CD4-positive, alpha-beta T cell treated with Interleukin-15 for 1 hour (primary cell): ENCODE measurements at places on chromosomes 11 and 22.
A peak's percentile ranks its signal among the peaks of the same experiment; 100 is the strongest.

- no peak for DNase-seq
These were observed 147.5 kb downstream of the PARVA start for GRCh38 chr11:12524865-12525264.

GRCh38 chr11:128727796-128728431, 34.0 kb downstream of the FLI1 start:
- no peak for DNase-seq

DNA sequence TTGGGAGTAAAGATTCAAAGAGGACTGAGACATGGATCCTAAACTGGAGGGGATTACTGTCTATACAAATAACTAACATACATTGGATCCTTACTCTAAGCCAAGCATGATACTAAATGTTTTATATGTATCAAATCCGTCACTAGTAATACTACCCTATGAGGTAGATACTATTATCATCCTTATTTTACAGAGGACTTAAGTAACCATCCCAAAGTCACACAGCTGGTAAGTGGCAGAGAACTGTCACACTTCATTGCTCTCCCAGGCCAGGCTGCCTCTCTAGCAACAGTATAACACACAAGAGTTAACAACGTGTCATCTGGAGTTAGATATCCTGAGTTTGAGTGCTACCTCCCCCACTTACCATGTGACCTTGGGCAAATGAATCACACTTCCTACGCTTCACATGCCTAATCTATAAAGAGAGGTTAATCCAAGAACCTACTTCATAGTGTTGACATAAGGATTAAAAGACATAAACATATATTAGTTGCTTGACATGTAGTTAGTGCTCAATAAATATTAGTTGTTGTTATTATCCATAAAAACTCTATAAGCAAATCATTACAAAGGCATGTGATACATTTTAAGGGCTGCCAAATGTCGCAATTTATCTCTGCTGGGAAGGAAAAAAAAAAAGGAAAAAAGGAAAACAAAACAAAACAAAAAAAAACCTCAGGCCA, 33.8 kb upstream of the SPON1 start:
- no peak for DNase-seq

- no peak for DNase-seq
These were observed 6.6 kb upstream of the POU2F3 start for GRCh38 chr11:120233207-120233803.

- no peak for DNase-seq
These were observed 28.1 kb downstream of the ME3 start for GRCh38 chr11:86644291-86644690.

DNA sequence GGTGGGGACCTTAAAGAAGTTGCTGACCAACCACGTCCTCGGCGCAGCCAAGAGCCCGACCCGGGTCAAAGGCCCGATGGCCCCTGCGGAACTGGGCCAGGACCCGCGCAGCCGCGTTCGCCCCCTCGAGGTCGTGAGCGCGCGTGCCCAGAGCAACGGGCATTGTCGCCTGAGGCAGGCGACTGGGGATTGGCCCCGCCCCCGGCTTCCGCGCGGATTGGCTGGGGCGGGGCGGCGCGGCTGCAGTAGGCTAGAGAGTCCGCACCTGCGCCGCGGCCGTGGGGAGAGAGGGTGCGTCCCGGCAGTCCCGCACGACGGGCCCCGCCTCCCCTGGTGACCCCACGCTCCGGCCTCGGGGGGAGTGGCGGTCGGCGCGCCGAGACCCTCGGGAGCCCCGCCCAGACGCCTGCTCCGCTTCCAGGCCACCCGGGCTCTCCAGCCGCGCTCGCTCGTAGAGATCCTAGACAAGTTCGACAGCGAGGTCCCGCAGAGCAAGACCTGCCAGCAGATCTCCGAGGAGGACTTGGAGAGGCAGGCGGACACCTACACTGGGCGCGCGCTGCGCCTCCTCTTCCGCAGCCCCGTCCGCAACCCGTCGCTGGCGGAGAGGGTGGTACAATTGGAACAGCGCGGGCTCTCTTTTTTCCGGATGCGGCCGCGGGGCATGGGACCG, 8.3 kb upstream of the PPIL2 start:
- peak; percentile 79 for DNase-seq

- peak; percentile 23 for DNase-seq
These were observed 14.5 kb downstream of the ACP2 start for GRCh38 chr11:47233989-47234668.

- no peak for DNase-seq
These were observed 46.5 kb upstream of the FIBIN start for GRCh38 chr11:26947379-26947844.

GRCh38 chr11:83687787-83688186, 401.6 kb upstream of the CCDC90B start:
- no peak for DNase-seq

DNA sequence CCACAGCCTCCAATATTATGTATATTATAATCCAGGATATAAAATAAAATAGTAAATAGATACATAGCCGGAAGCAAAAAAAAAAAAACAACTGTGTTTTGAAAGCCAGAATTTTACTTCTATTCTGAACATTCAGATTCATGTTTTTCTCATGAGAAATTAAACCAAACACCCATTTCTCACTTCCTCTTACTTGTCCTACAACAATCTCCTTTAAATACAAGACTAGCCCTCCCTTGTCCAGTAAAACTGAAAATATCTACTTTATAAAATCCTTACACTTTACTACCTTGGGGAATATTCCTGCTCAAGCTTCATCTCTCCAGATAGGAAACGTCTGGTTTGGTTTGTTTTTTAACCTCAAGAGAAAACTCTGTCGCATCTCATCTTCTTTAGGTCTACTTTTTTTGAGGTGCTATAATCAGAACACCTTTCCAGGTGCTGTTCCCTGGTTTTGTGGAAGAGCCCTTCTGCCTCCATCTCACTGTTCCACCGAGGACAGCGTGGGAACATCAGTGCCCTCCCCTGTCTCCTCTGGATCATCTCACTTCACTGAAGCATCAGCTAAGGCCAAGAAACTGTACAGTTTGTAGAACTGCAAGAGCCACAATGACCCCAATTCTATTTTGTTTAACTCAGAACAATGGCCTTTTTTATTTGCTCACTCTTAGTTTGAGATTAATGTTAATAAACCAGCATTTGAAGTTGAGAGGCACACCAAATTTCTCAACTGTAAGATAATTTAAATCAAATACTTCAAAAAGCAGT, 82.0 kb upstream of the ARHGAP32 start:
- no peak for DNase-seq

DNA sequence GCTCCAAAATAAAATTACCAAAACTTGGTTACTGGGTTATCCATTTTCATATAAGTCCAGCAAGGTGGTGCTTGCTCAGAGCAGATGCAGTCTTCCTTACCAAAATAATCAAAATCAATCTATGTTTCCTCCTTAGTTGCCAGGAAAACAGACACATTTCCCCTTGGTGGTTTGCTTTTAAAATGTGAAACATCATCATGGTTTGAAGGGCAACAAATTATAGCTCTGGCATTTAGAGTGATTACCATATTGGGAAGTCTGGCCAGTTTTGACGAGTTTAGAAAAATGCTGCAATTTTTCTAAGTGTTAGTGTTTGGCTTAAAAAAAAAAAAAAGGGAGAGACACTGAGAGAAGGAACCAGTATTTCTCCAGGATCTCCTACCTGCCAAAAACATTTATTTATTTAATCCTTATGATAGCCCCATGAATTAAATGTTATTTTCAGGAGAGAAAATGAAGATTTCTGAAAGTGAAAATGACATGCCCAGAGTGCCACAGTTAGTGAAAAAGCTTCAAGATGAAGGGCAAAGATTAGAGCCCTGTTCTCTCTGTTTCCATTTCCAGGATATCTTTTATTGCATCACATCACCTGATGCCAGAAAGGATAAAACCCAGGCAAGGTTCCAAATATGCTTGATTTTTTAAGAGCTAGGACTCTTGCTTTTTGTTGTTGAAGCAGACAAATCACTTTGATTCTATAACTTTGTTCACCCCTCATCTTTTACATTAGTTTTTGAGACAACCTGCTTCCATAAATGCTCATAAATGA, 29.6 kb upstream of the TBCEL start:
- no peak for DNase-seq

DNA sequence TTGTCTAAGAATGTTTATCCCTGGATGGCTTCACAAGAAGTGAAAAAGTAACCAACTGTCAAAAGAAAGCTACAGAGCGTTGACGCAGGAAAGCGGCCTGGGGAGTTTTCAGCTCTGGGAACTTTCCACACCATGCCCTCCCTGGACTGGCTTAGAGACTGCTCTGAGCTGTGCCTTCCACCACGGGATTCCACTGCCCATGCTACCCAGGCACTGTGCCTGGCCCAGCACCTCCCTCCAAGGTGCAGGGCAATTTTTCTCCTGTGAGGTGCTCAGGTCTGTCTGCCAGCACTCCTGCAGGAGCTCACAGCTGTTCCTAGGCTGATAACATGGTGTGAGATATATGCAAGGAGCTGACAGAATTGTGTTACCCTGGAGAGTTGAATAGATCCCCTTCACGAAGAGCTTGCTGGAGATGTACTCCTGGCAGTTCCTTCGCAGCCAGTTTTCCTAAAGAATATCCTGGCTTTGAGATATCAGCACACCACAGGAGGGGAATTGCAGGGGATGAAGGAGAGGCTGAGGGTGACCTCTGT, 258.3 kb upstream of the B3GAT1 start:
- no peak for DNase-seq
